ENCODE measurements at places on chromosomes 12 and 14.

- no peak for DNase-seq
Observed at GRCh38 chr14:51168215-51168613, 71.8 kb upstream of the TMX1 start.

DNA sequence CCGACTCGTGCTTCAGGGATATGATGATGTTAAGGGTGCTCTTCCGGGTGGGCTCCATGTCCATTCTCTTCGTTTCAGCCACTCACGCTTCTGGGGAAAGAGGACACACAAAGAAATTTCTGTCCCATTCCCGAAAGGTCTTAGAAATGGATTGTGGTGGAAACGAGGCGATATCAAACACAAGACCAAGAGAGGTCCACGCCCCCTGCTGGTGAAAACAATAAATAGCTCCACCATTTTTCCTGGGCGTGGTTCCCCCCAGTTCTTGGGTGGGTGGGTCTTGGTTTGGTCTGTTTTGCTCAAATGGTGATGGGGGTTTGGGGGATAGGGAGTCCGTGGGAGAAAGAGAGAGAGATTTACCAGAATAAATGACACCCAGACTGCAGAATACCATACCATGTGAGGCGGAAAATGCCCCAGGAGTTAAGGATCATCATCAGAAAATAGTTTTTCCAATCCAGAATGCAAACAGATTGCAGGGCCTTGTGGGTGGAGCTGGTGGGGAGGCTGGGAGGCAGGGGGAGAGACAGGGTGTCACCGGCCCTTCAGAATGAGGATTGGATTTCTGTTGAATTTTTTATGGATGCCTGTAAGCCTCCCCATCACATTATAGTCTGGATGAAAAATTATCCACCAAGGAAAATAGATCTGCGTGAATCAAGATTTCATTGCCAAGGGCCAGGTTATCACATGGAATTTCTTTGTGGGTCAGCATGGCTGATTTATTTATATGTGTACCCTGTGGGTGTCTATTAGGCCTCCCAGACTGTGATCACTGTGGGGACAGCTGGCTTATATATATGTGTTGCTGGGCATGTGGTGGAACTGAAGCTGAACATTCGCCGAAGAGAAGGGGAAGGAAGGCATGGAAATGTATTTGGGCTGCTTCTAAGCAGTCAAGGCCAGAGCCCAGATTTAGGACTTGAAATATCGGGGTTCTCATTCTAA, 55.8 kb downstream of the SRRM4 start:
- DNase-seq: no peak

GRCh38 chr12:21751517-21751916, 23.0 kb downstream of the KCNJ8 start:
- DNase-seq: no peak

DNA sequence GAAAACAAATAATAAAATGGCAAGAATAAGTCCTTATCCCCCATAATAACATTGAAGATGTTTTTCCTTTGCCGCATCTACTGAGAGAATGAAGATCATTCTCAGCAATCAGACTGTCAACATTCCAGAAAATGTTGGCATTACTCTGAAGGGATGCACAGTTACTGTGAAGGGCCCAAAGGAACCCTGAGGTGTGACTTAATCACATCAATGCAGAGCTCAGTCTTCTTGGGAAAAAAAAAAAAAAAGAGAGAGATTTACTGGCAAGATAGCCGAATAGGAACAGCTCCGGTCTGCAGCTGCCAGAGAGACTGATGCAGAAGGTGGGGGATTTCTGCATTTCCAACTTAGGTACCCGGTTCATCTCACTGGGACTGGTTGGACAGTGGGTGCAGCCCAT, 41.3 kb upstream of the OR6J1 start:
- DNase-seq: no peak

DNA sequence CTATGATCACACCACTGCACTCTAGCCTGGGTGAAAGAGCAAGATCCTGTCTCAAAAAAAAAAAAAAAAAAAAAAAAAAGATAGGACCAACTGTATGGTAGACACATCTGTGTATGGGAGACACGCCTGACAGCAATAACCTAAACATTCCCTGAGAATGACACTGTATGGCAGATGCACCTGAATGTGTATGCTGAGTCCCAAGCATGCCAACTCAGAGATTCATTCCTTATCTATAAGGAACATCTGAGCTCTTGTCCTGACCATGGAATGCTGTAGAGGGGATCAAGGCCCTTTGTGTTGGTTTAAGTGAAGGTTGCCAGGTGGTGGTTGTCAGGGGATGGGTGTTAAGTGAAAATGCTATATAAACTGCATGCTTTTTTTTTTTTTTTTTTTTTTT, 19.2 kb upstream of the LGALS3 start:
- no peak for DNase-seq

GRCh38 chr12:76785407-76785806, 21.5 kb downstream of the ZDHHC17 start:
- no peak for DNase-seq

GRCh38 chr12:117528538-117528937, 167.1 kb upstream of the NOS1 start:
- no peak for DNase-seq

DNA sequence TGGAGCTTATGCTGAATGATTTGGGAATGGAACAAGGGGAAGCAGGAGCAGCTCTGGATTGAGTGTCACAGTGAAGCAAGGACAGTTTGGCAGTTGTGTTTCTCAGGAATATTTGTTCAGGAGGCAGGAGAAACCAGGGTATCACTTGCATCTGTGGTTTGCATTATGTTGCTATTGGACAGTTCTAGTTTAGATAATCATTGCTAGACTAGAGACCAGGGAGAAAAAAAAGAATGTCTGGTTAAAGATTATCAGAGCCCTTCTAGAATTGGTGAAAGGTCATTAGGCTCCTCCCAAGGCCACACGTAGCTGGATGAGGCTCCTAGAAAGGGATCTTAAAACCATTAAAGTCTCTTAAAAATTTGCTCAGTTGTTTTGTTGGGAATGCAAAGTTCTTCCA, 17.0 kb upstream of the SRSF5 start:
- DNase-seq: no peak

DNA sequence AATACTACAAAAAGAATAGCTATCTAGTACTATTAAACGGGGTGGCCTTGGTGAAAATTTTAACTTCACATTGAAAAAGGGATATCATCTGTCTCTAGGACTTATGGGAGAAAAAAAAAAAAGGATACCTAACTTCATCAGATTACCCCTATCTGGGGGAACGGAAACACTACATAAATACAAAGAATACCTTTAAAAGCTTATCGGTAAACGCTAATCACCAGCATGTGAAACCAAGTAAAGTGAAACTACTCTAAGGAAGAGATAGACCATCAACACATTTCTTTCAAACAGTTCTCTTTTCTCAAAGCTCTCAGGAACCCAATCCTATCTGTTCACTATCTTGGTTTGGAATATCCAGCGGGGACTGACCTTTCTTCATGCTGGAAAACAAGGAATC, 3.5 kb downstream of the KICS2 start:
- DNase-seq: no peak

DNA sequence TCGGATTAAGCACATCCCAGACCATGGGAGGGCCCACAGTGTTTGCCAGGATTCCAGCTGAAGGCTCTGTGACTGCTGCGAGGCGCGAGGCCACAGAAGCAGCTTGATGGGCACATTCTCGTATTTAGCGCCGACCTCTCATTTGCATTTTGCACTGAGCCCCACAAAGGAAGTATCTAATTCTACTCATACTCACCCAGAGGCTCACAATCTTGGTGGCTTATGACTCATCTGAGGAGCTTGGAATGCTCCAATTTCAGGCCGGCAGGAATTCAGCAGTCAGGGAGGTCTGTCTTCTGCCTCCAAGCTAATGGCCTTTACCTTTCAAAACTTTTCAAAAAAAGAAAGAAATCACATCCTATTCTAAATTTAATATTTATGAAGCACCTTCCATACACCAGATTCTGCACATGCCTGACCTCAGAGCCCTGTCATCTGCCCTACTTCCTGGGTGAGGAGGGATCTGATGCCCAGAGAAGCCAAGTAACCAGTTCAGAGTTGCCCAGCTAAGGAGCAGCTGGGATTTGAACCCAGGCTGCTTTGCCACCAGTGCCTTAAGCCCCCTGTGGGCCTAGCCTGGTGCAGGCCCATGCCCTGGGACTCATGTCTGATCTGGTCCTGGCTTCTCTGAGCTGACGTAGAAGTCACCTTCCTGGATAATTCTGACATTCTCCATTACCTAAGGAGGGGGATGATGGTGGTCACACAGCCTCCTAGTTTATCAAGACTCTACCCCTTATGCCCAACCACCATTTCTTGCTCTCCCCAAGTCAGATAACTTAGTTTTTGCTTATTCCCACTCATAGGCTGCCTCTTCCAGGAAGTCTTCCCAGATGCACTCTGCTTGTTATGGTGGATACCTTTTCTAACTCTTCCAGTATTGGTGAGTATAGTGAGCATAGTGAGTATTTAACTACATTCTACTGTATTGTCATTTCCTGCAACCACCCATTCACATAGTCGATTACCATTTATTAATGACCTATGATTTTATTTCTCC, 198.9 kb downstream of the RBM19 start:
- DNase-seq: no peak

- no peak for DNase-seq
Observed at GRCh38 chr12:111650912-111651311, 34.8 kb downstream of the BRAP start.
